DMS79 treated with DMSO at 0.1 percent for 48 hours (cell line): ENCODE measurements at places on chromosomes 2 and 18.

GRCh38 chr2:133863106-133863800, 295.0 kb upstream of the NCKAP5 start:
- no peak for DNase-seq

GRCh38 chr18:13889671-13890070, 25.7 kb downstream of the MC2R start:
- DNase-seq: no peak

- DNase-seq: no peak
These were observed 180.9 kb upstream of the GALNT5 start for GRCh38 chr2:157076526-157077161.

- DNase-seq: no peak
These were observed 29.5 kb downstream of the RASGRP3 start for GRCh38 chr2:33505966-33506365.

- no peak for DNase-seq
These were observed 315.5 kb downstream of the AGPS start for GRCh38 chr2:177708106-177708505.

- no peak for DNase-seq
These were observed 121.5 kb downstream of the LPIN1 start for GRCh38 chr2:11867926-11868325.
